HTR-8/SVneo (cell line): ENCODE measurements at places on chromosomes 5 and 9.

GRCh38 chr9:136049491-136050265 is 45.4 kb downstream of the NACC2 start:
- DNase-seq: no peak

- no peak for DNase-seq
These were observed 34.8 kb upstream of the LRRC14B start for GRCh38 chr5:156411-157072.

GRCh38 chr9:99076483-99077171 is 28.3 kb upstream of the TGFBR1 start:
- no peak for DNase-seq

DNA sequence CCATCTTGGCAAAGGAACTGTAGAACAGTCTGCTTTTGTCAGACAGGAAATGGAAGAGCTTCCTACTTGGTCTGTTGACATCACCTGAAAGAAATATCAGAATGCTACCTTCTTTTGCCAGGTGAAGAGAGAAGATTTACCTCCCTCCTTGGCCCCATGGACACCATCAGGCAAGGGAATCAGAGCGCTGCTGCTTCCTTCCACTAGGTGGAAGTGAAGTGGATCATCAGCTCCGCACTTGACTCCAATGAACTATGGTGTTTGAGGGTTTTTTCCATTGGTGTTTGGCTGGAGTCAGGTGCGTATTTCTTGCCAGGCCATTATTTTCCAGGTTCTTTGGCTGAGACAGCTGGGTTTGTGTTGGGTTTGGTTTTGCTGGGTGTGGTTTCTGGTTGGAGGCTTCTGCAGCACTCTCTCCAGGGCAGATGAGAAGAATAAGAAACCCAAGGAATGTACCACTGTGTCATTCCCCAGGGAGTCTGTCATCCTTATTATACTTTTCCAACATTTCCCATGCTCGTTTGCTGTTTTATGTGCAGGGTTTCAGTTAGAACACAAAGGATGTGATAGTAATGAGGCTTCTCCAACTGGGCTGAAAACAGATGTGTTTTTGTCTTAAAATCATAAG is 12.4 kb downstream of the SPATA31E1 start:
- DNase-seq: no peak

GRCh38 chr9:9791611-9792010 is 821.2 kb downstream of the PTPRD start:
- no peak for DNase-seq

DNA sequence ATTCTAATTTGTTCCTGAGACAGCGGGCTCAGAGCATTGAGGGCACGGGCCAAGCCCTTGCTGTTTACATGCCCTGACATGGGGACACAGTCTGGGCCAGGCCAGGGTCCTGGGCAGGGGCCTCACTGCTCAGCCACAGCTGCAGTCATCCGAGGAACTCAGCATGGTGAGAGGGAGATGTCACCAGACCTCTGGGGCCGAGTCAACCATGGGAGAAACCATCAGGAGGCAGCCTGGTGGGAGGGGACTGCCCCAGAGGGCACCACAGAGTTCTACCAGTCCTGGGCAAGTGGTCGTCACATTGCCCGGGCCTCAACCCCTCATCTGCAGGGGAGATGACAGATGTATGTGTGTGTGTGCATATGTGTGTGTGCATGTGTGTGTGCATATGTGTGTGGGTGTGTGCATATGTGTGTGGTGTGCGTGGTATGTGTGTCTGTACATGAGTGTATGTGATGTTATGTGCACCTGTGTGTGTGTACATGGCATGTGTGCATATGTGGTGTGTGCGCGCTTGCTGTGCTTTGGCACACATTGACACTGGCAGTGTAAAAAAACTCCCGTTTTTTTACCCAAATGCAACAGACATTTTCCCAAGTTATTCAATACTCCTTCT is 42.4 kb upstream of the TMEM250 start:
- DNase-seq: no peak

DNA sequence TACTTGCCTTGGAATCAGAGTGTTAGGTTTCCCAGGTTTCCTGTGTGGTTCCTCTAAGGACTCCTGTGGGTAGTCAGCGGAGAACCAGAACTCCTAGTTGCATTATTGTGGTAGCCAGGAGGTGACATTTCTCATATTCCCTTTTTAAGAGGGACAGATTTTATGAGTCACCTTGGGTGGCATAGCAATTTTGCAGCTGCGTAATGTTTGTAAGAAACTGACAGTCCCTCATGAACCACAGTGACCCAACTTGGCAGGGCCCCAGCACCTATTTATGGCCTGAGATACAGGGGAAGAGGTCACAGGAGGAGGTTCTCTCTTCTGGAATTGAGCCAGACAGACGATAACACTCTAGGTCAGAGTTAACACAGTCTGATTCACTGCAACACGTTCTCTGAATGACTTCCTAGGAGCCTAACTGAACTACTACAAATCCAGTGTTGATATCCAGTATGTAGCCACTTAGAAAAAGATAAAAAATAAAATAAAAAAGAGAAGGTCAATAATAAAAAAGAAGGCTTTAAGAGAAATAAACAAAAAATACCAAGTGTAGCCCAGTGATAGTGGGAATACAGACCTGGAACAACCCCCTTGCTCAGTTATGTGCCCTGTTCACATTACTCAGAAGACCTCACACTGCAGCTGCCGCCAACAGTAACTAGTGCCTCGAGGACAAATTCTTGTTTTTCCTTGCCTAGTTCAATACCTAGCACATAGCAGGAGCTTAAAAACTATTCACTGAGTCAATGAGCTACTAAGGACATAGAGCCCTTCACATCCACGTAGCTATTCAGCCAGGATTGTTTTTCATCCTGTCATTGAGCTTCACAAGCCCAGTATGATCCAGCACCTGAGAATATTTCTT is 50.7 kb upstream of the VLDLR start:
- DNase-seq: peak; percentile 23
